ENCODE measurements at places on chromosomes 1 and 21.

DNA sequence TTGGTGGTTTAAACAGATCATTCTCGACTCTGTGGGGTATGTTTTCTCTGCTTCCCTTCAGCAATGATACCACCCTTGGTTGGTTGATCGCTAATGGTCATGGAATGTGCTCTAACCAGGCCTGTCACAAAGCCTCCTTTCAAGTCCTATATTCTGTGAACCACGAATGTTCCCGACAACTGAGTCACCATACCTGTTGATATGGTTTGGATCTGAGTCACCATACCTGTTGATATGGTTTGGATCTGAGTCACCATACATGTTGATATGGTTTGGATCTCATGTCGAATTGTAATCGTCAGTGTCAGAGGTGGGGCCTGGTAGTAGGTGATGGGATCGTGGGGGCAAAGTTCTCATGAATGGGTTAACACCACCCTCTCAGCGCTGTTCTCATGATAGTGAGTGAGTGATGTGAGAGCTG is 10.2 kb upstream of the CAMK2N1 start:
- DNase-seq, result no peak

- no peak for DNase-seq
These were observed 30.1 kb downstream of the SORT1 start for GRCh38 chr1:109367626-109368025.

DNA sequence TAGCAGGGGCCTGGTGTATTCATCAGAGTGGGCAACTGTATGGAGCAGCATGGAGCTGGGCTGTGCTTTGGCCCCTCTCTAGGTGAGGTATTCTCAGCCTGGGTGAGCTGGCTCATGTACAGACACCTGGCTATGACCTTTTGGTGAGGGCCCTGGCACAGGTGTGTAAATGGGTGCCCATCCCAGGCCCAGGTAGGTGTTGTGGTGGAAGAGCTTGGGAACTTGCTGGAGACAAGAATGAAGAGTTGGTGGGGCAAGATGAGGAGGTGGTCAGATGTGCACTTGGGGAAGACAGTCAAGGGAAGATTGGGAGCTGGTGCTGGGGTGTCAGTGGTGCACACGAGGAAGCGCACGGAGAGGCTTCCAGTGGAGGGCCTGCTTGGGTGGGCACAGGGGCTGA is 95.5 kb downstream of the TRIM11 start:
- DNase-seq, result no peak

DNA sequence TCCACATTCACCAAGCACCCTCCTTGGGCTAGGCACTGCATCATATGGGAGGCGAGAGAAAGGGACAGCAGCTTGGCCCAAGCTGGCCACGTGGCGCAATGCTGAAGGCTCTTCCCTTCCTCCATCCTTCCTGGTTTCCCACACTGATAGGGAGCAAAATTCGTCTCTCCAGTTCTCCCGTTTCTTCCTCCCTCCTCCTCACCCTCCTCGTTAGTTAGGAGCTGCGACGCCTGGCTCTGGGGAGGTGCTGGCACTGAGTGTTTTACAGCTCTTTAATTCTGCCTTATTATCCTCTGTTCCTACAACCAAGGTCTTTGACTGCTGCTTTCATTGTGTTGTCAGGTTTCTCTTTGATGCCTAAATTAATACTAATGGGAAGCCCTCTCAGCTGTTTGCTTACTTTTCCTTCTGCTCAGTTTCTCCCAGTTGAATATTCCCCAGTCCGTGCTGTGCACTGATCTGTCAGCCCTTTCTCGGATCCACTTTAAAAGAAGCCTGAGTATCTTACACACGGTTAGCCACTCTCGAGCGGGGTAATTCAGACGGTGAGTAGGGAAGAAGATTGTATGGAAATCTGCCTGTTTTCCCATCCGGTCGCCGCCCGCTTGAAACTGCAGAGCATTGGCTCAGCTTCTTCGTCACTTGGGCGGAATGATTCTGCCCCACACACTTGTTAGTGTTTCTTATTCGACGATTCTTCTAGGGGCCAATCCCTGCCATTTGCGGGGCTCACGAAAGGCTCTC is 56.2 kb upstream of the SMYD2 start:
- no peak for DNase-seq

GRCh38 chr1:99297923-99298322 is 33.6 kb downstream of the PLPPR4 start:
- no peak for DNase-seq

DNA sequence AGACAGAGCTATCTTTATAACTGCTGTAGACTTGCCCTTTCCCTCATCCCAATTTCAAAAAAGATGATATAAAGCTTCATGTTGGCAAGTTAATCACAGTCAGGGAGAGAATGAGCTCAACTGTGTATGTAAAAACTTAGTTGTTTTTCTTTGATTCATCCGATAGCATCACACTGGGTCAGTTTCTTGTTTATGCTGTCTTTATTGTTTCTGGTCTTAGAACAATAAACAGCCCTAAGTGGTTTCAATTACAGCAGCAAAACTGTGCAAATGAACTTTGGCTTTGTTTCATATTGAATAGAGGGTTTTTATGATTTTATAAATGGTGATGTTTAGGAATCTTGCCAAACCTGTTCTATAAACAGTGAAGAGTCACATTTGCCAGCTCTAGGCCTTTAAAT is 423.8 kb upstream of the CXADR start:
- DNase-seq, result no peak

DNA sequence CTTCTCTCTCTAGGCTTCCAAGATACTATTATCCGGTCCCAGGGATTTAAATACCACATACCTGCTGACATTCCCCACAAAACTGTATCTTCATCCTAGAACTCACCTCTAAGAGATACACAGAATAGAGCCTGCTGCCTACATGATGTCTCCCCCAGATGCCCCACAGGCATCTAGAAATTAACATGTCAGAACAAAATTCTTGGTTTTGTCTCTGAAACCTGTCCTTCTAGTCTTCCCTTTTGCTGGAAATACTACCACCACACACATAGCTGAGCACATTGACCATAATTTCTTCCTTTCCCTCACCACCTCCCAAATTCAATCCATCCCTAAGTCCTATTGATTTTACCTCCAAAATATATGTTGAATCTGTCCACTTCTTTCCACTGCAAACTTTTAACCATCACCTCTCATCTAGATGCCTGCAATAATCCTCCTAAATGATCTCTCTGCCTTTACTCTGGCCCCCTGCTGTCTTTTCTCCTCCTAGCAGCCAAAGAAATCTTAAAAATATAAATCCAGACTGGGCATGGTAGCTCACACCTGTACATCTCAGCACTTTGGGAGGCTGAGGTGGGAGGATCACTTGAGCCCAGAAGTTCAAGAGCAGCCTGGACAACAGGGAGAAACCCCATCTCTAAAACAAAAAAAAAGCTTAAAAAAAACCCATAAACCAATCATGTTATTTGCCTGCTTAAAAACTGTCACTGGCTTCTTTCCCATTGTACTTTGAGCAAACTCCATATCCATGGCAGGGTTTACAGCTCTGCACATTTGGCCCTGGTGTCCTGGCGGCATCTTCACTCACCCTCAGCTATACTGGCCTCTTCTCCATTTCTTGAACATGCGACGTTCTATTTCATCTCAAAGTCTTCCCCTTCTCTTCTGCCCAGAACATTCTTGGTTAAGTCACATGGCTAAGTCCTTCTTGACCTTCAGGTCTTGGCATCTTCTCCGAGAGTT is 6.2 kb upstream of the FAM76A start:
- no peak for DNase-seq

DNA sequence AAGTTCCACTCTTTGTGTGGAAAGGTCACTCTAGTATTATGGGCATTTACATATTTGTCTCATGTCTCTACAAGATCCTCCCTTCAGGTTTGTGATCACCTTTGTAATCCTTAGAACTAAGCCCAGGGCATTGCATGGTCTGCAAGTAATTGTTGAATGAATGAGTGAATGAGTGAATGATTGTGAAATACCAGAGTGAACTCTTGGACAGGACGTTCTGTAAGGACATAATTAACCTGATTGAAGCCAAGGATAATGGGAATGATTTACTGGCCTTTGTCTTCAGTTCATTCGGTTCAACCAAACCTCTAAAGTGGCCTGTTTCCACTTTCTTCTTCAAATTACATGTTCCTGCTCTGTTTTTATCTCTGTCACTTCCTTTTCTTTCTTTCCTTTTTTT is 83.0 kb upstream of the TSPAN2 start:
- DNase-seq, result no peak

- DNase-seq, result no peak
These were observed 37.5 kb upstream of the RCAN3 start for GRCh38 chr1:24465099-24465498.

- DNase-seq, result no peak
These were observed 12.9 kb downstream of the DNAJC11 start for GRCh38 chr1:6688757-6689156.

DNA sequence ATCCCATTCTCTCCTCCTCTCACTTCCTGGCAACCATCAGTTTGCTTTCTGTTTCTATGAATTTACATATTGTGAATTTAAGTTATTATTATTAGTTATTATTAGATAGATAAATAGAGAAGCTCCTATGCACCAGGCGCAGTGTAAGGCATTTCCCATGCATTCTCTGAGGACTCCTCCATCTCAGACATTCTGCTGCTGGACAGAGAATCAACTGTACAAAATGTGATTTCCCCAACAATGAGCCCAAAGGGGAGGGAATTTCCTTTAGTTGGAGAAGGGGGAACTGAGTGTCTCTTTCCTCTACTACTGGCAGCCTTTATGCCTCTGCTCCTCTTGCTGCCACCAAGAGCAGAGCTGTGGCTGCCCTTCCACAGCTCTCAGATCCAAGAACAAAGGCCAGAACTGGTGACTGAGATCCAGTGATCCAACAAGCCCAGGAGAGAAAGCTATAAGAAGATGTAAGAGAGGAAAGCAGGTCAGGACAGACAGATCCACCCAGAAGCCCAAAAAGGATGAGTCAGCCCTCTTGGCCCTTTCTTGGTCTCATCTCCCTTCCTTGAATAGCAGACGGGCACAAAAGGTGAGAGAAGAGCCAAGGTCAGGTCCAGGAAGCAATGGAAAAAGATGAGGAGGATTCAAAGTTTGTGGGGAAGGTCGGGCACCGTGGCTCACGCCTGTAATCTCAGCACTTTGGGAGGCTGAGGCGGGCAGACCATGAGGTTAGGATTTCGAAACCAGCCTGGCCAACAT is 3.5 kb upstream of the IVL start:
- DNase-seq, result no peak

DNA sequence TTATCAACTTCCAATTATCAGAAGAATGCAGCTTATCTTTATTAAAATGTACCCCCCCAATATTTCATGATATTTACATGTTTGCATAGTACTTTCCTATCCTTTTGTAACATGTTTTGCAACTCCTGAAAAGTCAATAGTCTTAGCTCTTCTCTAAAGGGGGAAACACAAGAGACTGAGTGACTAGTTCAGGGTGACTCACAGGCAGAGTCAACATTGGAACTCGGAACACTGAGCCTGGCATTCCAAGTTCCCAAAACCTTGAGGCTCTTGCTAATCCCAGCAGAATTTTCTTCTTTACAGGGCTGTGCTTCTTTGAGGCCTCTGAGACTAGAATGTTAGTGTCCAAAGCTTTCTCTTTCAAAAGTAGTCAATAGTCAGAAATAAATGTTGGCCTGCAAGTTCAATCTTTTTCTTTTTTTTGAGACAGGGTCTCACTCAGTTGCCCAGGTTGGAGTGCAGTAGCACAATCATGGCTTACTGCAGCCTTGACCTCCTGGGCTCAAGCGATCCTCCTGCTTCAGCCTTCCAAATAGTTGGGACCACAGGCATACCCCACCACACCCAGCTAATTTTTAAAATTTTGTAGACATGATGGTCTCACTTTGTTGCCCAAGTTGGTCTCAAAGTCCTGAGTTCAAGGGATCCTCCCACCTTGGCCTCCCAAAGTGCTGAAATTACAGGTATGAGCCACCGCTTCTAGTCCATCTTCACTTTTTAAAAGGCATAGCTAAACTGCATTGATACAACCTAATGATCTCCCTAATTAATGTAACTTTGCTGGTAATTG is 37.5 kb downstream of the ZNF281 start:
- DNase-seq, result no peak

- no peak for DNase-seq
These were observed 16.6 kb upstream of the IL19 start for GRCh38 chr1:206754011-206754410.

DNA sequence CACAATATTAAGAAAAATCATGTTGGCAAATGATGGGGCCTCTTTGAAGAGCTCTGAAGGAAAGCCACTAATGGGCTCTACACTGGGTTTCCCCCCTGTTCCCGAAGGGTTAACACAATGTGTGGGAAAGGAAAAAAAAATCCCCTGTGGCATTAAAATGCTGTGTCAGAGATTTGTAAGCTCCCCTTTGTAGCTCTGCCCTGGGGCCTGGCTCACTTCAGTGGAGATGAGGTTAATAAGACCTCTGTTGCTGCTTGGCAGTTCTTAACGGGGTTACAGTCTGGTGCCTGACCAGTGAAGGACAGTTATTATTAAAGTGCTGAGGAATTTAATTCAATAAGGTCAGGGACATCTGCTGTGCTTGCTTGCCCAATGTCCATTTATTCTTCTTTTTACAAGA is 129.7 kb upstream of the UBE2U start:
- DNase-seq, result no peak

GRCh38 chr1:195831789-195832188 is 776.5 kb downstream of the KCNT2 start:
- no peak for DNase-seq

- DNase-seq, result no peak
These were observed 17.5 kb upstream of the IGFN1 start for GRCh38 chr1:201172999-201173610.

DNA sequence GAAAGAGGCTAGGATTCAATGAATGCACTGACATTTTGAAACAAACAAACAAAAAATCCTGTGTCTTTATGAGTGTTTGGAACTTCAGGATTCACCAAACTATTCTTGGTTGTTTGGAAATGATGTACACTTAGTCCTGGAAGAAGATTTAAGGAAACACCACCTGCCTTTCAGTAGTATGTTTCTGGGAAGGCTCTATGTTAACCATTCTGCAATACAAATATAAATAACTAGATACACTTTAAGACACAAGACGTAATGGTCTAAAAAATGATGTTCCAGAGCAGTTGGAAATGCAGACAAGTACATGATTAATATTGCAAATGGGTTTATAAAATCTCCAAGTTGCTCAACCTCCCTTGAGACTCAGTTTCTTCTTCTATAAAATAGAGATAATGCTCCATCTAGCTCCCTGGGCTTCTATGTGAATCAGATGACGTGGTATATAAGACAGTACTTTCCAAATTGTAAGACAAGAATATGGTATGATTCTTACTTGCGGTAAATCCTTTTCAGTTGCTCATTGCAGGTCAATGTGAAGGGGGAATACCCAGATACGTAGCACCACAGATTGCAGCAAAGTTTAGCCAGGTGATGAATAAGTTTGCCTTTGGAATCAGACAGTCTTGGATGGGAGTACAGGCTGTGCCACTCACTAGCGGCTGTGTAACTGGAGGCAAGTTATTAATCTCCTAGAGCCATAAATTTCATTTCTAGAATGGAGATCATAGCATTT is 224.8 kb upstream of the SGIP1 start:
- DNase-seq, result no peak
